ENCODE measurements at places on chromosomes 2 and 18.
A peak's percentile ranks its signal among the peaks of the same experiment; 100 is the strongest.

DNA sequence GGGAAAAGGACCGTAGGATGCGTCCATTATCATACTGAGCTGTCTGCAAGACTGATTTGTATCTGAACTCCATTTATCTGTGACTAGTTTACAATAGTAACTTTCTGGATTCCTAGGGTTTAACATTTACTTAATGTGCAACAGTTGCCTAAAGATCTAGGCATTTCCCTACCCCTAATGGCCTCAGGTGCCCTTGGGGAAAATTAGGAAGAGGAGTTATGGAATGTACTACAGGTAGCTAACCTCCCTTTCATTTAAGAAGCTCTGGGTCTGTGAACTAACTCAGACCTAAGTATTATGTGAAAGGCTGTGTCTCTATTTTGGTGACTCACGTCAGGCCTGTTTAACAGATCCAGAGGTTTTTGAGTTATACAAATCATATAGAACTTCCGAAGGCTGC lies 59.5 kb downstream of the TDRD15 start:
- no peak for DNase-seq

GRCh38 chr18:63025251-63026090 lies 294.1 kb downstream of the BCL2 start:
- DNase-seq, result no peak

DNA sequence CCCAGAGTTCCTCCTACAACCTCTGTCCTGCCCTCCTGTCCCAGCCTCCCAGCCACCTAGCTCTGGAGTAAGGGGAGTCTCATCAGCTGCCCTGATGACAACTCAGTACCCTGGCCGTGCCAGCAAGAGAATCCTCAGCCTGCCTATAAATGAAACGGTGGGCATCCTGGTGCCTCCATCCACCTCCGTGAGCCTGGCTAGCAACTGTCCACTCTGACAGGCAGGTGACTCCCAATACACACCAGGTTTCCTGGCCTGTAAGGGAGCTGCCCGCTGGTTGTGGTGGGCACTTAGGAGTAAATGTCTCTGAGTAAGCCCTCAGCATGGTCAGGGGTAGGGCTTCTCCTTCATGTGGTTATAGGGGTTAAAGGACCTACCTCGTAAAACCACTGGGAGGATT lies 81.5 kb downstream of the XDH start:
- no peak for DNase-seq

- DNase-seq, result peak; percentile 27
Measured at GRCh38 chr2:28423856-28424605, 31.4 kb downstream of the FOSL2 start.

DNA sequence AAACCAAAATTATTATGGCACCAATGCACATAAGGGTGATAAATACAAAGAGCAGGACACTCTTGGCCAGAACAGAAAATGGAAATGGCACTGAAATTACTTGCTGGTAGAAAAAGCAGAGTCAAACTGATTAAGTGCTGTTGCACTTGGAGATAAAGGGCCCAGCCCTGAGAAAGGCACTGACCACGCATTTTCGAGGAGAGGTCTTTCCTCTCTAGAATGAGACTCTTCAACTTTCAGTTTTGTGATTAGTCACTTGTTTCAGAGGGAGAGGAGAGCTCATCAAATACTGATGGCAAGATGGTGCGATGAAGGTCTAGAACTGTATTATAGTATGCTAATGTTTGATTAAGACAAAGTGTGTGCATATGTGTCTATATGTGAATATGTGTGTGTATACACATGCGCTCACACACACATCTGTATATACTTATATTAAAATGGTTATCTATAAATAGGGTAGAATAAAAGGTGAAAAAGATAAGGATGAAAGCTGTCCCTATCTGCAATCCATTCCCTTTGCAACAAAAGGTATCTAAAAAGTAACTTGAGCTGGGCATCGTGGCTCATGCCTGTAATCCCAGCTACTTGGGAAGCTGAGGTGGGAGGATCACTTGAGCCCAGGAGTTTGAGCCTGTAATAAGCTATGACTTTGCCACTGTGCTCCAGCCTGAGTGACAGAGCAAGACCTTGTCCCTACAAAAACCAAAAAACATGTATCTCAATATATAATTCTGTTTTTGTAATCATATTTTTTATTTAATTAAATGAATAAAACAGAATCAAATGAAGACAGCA lies 48.8 kb upstream of the ZDBF2 start:
- no peak for DNase-seq

DNA sequence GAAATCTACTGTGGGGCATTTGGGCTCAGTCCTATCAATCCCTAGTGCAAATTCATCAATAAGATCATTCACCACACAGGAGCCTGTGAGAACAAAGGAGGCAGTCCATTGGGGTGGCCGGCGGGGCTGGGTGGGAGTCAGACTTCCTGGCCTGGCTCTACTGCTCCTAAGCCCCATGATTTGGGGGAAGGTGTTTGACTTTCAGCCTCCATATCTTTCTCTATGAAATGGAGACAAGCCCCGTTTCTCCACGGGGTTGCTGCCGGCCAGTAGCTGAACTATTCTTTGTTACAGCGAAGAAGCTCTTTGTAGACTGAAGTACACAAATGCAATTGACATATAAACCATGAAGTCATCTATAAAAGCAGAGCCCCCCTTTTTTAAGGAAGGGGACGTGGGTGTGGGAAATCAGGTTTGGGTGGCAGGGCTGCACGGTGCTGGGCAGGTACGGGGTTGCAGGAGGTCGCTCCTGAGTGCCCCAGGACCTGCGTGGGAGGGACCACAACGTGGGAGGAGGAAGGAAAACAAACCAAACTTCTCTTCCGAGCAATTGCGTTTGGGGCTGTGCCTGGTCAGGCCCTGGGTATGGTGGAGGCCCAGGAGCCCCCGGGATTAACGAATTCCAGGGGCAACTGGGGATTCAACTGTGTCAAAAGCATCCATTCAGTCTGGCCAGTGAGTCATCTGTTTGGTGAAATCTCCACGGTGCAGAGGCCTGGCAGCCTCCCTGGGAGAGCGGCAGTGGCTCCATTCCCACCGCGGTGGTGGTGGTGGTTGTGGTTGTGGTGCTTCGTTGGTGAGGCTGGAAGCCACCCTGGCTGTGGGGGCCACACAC lies 18.2 kb downstream of the FBLN7 start:
- no peak for DNase-seq

DNA sequence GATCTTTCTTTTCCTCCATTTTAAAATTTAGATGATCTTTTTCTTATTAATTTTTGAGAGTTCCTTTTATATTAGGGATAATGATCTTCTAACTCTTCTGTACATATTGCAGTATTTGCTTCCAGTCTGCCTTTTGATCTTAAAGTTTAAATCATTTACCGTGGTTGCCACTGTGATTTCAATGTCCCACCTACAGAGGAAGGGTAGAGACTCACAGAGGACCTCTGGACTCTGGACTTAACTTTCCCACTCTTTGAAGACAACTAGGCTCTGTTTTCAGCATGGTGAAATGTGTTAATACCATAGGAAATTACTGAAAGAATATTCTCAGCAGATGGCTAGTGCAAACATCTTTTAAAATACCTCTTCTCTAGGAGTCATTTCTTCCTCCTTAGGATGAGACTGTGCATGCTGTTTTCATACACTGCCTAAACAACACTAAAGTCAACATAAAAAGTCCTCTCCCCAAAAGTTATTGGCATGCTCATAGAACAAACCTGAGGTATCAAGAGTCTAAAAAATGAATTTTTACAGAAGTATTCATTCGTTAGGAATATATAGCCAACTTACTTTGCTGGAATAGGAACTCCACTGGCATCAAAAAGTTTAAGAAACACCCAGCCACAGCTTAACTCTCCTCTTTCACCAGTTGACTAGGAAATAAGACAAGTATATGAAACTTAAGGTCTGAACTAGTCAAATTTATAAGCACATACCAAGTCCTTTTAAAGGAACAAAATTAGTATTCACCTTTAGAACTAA lies 30.7 kb upstream of the MALL start:
- no peak for DNase-seq

DNA sequence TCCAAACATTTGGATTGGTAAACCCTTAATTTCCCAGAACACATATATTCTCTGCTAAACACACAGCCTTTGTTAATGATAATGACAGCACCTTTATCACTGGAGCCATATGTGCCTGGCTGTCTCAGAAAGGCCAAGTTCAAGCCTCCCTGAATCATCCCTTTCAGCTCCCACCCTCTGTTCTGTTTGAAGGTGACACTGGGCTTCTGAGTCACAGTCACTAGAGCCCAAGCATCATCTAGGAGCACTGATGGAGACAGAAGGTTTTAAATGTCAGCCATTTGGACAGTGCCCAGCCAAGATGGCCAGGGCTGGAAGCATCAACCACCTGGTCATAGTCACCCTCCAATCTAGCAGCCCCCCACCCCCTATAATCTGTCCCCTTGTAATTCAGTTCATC lies 80.6 kb downstream of the NRP2 start:
- DNase-seq, result no peak

- no peak for DNase-seq
Measured at GRCh38 chr2:162613839-162614238, 224.7 kb downstream of the KCNH7 start.

DNA sequence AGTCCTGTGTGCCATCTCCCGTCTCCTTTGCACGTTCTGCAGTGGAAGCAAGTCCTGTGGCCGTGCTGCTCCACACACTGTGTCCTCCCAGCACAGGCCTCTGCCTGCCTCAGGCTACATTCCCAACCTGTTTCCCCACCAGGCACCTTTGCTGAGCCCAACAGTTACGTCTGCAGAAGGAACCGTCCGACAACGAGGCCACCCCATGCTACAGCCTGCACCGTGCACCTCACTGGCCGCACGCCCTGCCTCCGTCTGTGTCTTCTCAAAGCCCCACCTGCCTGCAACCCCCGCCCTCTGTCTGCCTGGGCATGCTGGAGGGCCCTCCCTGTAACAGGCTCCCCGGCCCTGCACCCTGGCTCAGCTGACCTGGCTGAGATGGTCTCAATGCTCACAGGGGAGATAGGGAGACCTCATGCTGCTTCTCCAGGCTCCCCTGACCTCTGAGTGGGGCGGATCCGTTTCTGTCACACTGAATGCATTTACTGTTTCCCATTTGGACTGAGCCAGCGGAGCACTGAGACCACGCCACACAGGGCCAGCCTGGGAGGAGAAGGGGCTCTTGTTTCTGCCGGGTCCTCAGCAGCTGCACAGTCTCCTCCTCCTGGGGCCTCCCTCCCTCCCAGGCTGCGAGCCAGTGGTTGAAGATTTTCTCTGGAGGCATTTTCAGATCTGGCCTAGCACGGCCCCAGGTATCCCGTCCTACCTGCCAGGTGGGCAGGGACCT lies 109.1 kb upstream of the OTOS start:
- DNase-seq, result no peak

DNA sequence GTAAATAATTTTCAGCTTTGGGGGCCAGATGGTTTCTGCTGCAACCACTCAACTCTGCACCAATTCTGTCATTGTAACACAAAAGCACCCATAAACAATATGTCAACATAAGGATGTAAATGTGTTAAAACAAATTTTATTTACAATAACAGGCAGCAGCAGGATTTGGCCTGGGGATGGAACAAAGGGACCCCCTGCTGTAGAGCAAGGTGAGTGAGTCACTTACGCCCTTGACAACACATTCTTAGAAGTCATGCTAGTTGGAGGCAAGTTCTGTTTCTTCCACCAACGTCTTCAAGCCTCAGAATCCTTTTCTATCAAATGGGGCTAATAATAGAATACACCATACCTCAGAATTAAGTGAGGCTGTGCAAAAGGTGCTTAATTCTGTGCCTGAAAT lies 610.2 kb upstream of the SYT4 start:
- no peak for DNase-seq

DNA sequence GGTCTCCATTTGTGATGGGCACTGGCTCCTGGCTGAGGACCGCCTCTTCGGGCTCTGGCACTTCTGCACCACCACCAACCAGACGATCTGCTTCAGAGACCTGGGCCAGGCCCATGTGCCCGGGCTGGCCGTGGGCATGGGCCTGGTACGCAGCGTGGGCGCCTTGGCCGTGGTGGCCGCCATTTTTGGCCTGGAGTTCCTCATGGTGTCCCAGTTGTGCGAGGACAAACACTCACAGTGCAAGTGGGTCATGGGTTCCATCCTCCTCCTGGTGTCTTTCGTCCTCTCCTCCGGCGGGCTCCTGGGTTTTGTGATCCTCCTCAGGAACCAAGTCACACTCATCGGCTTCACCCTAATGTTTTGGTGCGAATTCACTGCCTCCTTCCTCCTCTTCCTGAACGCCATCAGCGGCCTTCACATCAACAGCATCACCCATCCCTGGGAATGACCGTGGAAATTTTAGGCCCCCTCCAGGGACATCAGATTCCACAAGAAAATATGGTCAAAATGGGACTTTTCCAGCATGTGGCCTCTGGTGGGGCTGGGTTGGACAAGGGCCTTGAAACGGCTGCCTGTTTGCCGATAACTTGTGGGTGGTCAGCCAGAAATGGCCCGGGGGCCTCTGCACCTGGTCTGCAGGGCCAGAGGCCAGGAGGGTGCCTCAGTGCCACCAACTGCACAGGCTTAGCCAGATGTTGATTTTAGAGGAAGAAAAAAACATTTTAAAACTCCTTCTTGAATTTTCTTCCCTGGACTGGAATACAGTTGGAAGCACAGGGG lies 5.5 kb downstream of the TMEM37 start:
- no peak for DNase-seq

GRCh38 chr2:62334440-62335058 lies 138.6 kb downstream of the B3GNT2 start:
- DNase-seq, result no peak

DNA sequence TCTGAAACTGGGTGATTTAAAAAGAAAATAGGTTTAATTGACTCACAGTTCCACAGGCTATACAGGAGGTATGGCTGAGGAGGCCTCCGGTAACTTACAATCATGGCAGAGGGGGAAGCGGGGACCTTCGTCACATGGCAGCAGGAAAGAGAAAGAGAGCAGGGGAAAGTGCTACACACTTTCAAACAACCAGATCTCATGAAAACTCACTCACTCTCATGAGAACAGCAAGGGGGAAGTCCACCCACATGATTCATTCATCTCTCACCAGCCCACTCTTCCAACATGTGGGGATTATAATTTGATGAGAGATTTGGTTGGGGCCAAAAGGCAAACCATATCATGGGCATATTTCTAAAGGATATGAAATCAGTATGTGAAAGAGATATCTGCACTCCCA lies 12.0 kb upstream of the ARHGAP15 start:
- DNase-seq, result no peak

GRCh38 chr2:10400568-10400977 lies 47.6 kb downstream of the ODC1 start:
- DNase-seq, result no peak

DNA sequence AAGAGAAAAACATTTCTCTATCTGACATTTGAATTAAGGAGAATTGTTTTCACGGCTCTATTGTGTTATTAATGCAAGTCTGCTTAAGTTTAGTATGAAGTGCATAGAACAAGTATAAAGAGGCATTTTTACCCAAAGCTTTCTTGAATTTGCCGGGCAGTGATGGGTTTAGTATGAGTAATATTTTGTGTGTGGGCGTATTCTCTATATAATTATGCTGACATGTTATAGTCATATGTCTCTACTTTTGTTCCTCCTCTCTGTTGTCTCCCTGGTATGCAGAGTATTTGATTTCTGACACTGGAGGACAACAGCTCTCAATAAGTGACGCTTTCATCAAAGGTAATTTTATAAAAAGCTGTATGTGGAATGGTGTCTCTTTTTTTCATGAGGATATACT lies 45.9 kb downstream of the PIKFYVE start:
- DNase-seq, result no peak

GRCh38 chr2:9074930-9075329 lies 71.4 kb upstream of the MBOAT2 start:
- no peak for DNase-seq

GRCh38 chr18:67400502-67401117 lies 115.9 kb downstream of the DSEL start:
- DNase-seq, result no peak

- no peak for DNase-seq
Measured at GRCh38 chr18:12306752-12307700, 1.0 kb upstream of the TUBB6 start.

- DNase-seq, result no peak
Measured at GRCh38 chr2:85247610-85248009, 80.2 kb downstream of the TGOLN2 start.

Data from activated T-cell treated with anti-CD3 and anti-CD28 coated beads for 1 hour (primary cell).